ENCODE measurements at places on chromosomes 5 and 9. TPM values are rescaled to one million over a fixed set of nuclear protein-coding genes. Genes with fewer than 3 reads are reported as not detected.

Gene BARX1
- total RNA-seq: not detected

Gene TAS2R1
- not detected for total RNA-seq

Gene CAMK4
- 1.7 TPM for total RNA-seq

Gene EEIG1
- total RNA-seq: 5.9 TPM

Gene RANBP6
- total RNA-seq: 21.0 TPM

Gene APBB3
- total RNA-seq: 38.1 TPM

Gene FNIP1
- total RNA-seq: 36.5 TPM

Gene MYMK
- total RNA-seq: not detected

Gene IL6ST
- 452 TPM for total RNA-seq

Gene C8G
- not detected for total RNA-seq

Gene GMCL2
- not detected for total RNA-seq

Gene COL5A1
- total RNA-seq: 82.4 TPM

Gene FOXB2
- not detected for total RNA-seq

Gene FOXD4L4
- 0.08 TPM for total RNA-seq

Gene TBC1D9B
- total RNA-seq: 57.7 TPM

Measured in smooth muscle cell of the coronary artery (primary cell).